ENCODE measurements at places on chromosomes 12 and 14. TPM values are rescaled to one million over a fixed set of nuclear protein-coding genes. Genes with fewer than 3 reads are reported as not detected.

The SPIC gene
- not detected for polyA plus RNA-seq

The IFI27 gene
- 1.9 TPM for polyA plus RNA-seq

The CMKLR1 gene
- 2.9 TPM for polyA plus RNA-seq

The CABP1 gene
- polyA plus RNA-seq, result 4.5 TPM

The SPX gene
- 0.38 TPM for polyA plus RNA-seq

The CISTR gene
- polyA plus RNA-seq, result not detected

The MYO1H gene
- 0.03 TPM for polyA plus RNA-seq

The INSM2 gene
- polyA plus RNA-seq, result not detected

The TNS2 gene
- 5.0 TPM for polyA plus RNA-seq

The IGFBP6 gene
- polyA plus RNA-seq, result 14.7 TPM

The RNF31 gene
- 17.5 TPM for polyA plus RNA-seq

The RAPGEF3 gene
- 5.2 TPM for polyA plus RNA-seq

The OTX2 gene
- 155 TPM for polyA plus RNA-seq

The IL26 gene
- polyA plus RNA-seq, result not detected

The GPRC5A gene
- polyA plus RNA-seq, result 1.3 TPM

The LRCOL1 gene
- not detected for polyA plus RNA-seq

The GPD1 gene
- 0.45 TPM for polyA plus RNA-seq

The TMEM229B gene
- polyA plus RNA-seq, result 1.7 TPM

The SLC7A8 gene
- polyA plus RNA-seq, result 181 TPM

The RABGGTA gene
- polyA plus RNA-seq, result 65.1 TPM

The SPATS2 gene
- 19.2 TPM for polyA plus RNA-seq

The RFX4 gene
- polyA plus RNA-seq, result 0.05 TPM

The AMHR2 gene
- 0.29 TPM for polyA plus RNA-seq

The MIP gene
- polyA plus RNA-seq, result 0.13 TPM

The TAS2R8 gene
- not detected for polyA plus RNA-seq

The SP1 gene
- polyA plus RNA-seq, result 46.4 TPM

The KLHL33 gene
- 0.17 TPM for polyA plus RNA-seq

The LALBA gene
- polyA plus RNA-seq, result not detected

The NGB gene
- polyA plus RNA-seq, result 0.60 TPM

The FRS2 gene
- polyA plus RNA-seq, result 10.3 TPM

The NFATC4 gene
- 50.3 TPM for polyA plus RNA-seq

The TAS2R19 gene
- polyA plus RNA-seq, result 0.97 TPM

The BICDL1 gene
- 18.4 TPM for polyA plus RNA-seq

The INHBC gene
- polyA plus RNA-seq, result 0.30 TPM

The RIMBP2 gene
- polyA plus RNA-seq, result 0.52 TPM

The PAH gene
- 3.9 TPM for polyA plus RNA-seq

The PTHLH gene
- 0.32 TPM for polyA plus RNA-seq

The PRB2 gene
- not detected for polyA plus RNA-seq

The MOK gene
- 2.1 TPM for polyA plus RNA-seq

The DIO2 gene
- 0.11 TPM for polyA plus RNA-seq

The PPP4R4 gene
- polyA plus RNA-seq, result 3.3 TPM

The KLHL28 gene
- polyA plus RNA-seq, result 2.2 TPM

The NFE2 gene
- polyA plus RNA-seq, result 6.1 TPM

The PXN gene
- 89.2 TPM for polyA plus RNA-seq

The FBRSL1 gene
- polyA plus RNA-seq, result 18.4 TPM

The RNASE7 gene
- not detected for polyA plus RNA-seq

The HOXC11 gene
- not detected for polyA plus RNA-seq

The SSPN gene
- polyA plus RNA-seq, result 2.9 TPM

All from H1 (cell line).